Adrenal gland (tissue), 19 donors: ENCODE measurements at places on chromosomes 4 and X. TPM values are rescaled to one million over a fixed set of nuclear protein-coding genes. Genes with fewer than 3 reads are reported as not detected.

DNA sequence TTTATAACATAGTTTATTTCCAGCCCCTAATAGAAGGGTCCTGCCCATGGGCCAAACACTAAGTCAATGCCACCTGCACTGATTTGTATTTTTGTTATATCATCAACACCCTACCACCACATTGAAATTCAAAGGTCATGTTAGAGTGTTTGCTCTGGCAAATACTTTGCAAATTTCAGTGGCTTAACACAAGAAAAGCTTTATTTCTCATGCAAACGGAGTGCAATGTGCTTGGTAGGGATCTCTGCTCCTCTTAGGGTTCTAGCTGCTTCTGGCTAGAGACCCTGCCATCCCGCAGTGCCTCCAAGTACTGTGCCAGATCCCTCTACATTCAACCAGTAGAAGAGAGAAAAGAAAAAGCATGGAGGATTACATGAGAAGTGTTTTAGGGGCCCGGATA lies 230.8 kb upstream of the TET2 start:
- H3K27me3 ChIP-seq, result no peaks in the 10 kb centered on the region
- DNase-seq, result no peak
- H3K36me3 ChIP-seq, result no peaks in the 10 kb centered on the region
- H3K27ac ChIP-seq, result no peak overlapping the region
- H3K4me1 ChIP-seq, result no peaks in the 10 kb centered on the region
- H3K4me3 ChIP-seq, result no peak overlapping the region

DNA sequence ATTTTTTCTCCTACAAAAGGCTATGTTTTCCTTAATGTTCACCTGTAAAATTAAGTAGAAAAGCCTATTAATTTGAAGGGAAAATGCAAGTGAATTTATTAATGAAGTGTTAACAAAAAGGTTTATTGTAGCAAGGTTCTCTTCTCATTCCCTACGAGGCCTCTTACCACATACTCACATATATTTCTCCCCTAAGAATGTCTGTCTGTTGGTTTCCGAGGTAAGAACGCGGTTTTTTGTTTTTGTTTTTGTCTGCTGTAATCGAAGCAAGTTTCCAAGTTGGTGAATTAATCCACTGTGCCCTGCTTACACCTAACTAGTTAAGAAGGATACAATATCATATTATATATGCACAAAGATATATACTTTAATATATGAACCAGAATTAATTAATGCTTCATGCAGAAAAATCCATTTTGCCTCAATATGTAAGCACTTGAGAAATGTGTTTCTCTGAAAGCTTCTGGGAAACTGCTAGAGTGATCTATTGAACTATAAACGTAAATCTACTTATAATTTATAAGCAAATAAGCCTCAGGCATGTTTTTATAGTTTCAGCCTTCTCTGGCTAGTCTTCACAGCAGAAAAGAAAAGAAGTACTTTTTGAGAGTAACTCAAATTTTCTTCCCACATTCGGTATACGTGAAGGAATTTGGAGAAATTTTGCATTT lies 120.8 kb downstream of the EGF start:
- no peaks in the 10 kb centered on the region for H3K4me1 ChIP-seq
- H3K27me3 ChIP-seq, result peaks cover 8% of the 10 kb centered on the region
- no peaks in the 10 kb centered on the region for H3K36me3 ChIP-seq
- H3K27ac ChIP-seq, result no peak overlapping the region

- no peaks in the 10 kb centered on the region for H3K4me1 ChIP-seq
- no peak overlapping the region for H3K27ac ChIP-seq
- H3K4me3 ChIP-seq, result no peak overlapping the region
These were observed 7.6 kb downstream of the DGKQ start for GRCh38 chr4:965766-966134.

GRCh38 chr4:81997313-81997712 lies 376.5 kb downstream of the HNRNPD start:
- DNase-seq, result no peak
- no peak overlapping the region for H3K27ac ChIP-seq
- no peaks in the 10 kb centered on the region for H3K27me3 ChIP-seq
- no peaks in the 10 kb centered on the region for H3K36me3 ChIP-seq
- no peaks in the 10 kb centered on the region for H3K4me1 ChIP-seq
- H3K4me3 ChIP-seq, result no peak overlapping the region

DNA sequence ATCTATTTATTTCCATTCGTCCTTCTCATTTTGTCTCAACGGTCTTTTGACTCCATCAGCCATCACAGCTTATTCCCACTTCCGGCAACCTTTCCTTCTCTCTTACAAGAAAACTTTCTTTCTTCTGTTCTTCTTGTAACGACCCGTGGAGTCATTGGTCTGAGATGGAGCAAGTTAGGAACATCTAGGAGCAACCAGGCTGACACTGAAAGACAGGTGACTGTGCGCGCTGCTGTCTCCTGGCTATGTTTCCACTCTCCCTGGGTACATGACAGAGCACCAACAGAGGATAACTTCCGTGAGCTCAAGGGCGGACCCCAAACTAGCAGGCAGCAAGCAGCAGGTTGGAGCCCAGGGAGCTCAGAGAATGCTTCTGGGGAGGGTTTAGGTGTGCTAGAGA lies 2.5 kb downstream of the FGF5 start:
- peaks cover 12% of the 10 kb centered on the region for H3K4me1 ChIP-seq
- H3K4me3 ChIP-seq, result no peak overlapping the region
- peaks cover 61% of the 10 kb centered on the region for H3K27me3 ChIP-seq

GRCh38 chrX:44223150-44223549 lies 120.3 kb downstream of the EFHC2 start:
- no peaks in the 10 kb centered on the region for H3K4me1 ChIP-seq
- H3K4me3 ChIP-seq, result no peak overlapping the region
- H3K36me3 ChIP-seq, result no peaks in the 10 kb centered on the region
- DNase-seq, result peak; percentile 53
- H3K27me3 ChIP-seq, result no peaks in the 10 kb centered on the region

- no peaks in the 10 kb centered on the region for H3K27me3 ChIP-seq
- H3K4me3 ChIP-seq, result no peak overlapping the region
- no peaks in the 10 kb centered on the region for H3K36me3 ChIP-seq
- DNase-seq, result no peak
- no peaks in the 10 kb centered on the region for H3K4me1 ChIP-seq
- H3K27ac ChIP-seq, result no peak overlapping the region
These were observed 168.3 kb downstream of the AREG start for GRCh38 chr4:74613266-74613665.

GRCh38 chr4:136414981-136415380 lies 1117.3 kb downstream of the PCDH18 start:
- H3K27ac ChIP-seq, result no peak overlapping the region
- H3K27me3 ChIP-seq, result no peaks in the 10 kb centered on the region
- DNase-seq, result no peak
- H3K4me3 ChIP-seq, result no peak overlapping the region
- no peaks in the 10 kb centered on the region for H3K36me3 ChIP-seq

DNA sequence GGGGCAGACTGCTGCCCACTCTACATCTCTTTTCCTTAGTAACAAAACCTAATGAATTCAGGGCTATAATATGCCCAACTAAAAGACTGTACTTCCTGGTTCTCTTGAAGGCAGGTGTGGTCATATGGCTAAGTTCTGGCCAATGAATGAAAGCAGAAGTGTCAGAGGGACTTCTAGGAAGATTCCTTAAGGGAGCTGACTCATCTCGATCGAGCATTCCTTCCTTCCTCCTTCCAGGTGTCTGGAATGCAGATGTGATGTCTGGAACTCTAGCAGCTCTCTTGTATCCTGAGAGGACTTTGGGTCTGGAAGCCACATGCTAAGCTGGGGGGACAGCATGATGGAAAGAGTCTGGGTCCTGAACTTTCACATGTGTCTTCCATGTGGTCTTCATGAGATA lies 116.2 kb upstream of the STX18 start:
- no peaks in the 10 kb centered on the region for H3K4me1 ChIP-seq
- H3K27me3 ChIP-seq, result no peaks in the 10 kb centered on the region
- no peak for DNase-seq
- no peak overlapping the region for H3K27ac ChIP-seq

DNA sequence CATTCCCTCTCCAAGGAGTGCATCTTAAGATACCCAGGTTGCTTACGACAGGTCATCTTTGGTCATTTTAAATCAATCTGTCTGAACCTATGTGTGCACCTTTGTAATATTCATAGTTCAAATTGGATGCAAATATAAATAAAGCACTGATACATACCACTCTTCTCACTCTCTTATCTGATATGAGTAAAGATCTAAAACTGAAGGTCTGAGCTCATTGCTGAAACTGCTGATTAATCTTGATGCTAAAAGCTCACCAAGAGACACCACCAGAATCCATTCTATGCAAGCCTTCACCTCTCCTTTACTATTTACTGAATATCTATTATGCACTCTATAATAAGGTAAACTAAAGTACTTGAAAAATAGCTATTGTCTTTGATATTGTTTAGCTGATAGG lies 16.6 kb downstream of the HSD17B13 start:
- no peaks in the 10 kb centered on the region for H3K36me3 ChIP-seq
- H3K4me1 ChIP-seq, result no peaks in the 10 kb centered on the region
- H3K4me3 ChIP-seq, result no peak overlapping the region
- H3K27me3 ChIP-seq, result no peaks in the 10 kb centered on the region
- DNase-seq, result no peak

GRCh38 chrX:105190252-105190853 lies 30.1 kb downstream of the TEX13A start:
- no peak overlapping the region for H3K27ac ChIP-seq
- H3K36me3 ChIP-seq, result no peaks in the 10 kb centered on the region
- no peak overlapping the region for H3K4me3 ChIP-seq

DNA sequence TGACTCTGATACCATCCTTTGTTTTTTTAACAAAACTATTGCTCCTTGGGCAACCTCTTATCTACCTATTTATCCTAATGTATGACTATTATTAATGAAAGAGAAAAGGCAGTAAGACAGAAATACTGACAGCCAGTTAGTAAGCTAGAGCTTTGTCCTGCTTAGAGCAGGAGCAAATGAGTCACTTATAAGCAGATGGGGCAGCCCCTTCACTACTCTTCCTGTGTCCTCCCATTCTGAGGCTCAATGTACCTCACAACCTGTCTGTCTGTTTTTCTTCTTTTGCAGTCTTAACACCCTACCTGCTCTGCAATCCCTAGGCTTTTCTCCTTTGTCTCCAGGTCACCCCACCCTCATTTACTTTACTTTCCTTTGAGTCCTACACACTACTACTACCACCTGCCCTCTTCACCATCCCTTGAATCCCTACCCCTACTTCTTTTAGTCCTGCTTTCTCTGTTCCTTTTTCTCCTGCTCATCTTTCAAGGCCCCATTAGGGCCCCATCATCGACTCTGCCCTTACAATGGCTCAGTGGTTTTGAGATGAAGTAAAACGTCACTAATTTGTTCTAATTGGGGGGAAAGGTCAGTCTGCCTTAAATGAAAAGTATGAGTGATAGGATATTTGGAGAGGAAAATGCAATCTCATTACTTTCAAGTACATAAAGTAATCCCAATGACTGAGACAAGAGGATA lies 294.3 kb downstream of the GUCY2F start:
- no peaks in the 10 kb centered on the region for H3K4me1 ChIP-seq
- H3K36me3 ChIP-seq, result no peaks in the 10 kb centered on the region

The PLP1 gene
- 1.6 TPM for total RNA-seq

The MAGED4 gene
- total RNA-seq, result 2.0 TPM

The CFP gene
- 2.2 TPM for total RNA-seq

The TMEM271 gene
- not detected for total RNA-seq
